Left ventricle myocardium superior (tissue), 1 donor: ENCODE measurements at places on chromosomes 7 and 10.
A peak's percentile ranks its signal among the peaks of the same experiment; 100 is the strongest.

DNA sequence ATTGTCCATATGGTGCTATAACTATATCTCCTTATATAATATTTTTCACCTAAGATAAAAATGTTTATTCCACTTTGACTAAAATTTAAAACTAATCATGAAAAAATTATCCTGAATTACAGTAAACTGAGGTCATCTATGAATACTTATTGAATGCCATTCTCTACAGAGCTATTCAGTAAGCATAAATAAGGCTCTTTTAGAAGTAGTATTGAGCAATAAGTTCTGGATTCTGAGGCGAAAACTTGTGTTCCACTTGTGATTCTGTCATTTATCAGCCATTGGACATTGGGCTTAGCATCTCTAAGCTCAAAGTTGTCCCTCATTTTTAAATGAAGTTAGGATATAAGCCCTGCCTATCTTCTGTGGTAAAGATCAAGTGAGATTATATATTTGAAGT, 130.8 kb downstream of the WNT2 start:
- DNase-seq = no peak

DNA sequence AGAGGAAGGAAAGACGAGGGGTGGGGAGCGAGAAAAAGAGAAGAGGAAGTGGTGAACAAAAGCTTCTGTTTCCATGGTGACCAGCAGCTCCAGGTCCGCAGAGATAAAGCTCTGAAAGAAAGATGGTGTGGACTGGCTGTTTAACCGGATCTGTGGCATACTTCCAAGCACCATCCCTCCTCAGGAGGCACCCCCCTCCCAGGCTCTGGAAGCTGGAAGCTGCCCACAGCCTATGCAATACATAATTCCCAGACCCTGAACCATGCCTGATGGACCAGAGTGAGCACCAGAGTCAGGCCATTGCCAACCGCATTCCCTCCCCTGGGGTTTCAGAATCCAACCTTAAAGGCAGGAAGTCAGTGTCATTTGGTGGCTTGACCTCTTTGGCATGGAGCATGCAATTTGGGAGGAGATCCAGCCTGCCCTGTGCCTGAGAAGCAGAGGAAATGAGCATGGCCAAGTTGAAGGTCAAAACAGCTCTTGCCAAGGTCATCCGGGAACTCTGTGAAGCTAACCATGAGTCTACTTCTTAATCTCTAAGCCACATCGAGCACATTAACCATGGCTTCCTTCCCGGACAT, 22.2 kb upstream of the CPXM2 start:
- no peak for DNase-seq

- DNase-seq = no peak
Observed at GRCh38 chr10:122646511-122647382, 52.9 kb downstream of the C10orf120 start.

GRCh38 chr7:157979636-157980340, 607.8 kb downstream of the PTPRN2 start:
- no peak for DNase-seq

- DNase-seq = no peak
Observed at GRCh38 chr7:147659036-147659995, 931.2 kb upstream of the C7orf33 start.

- DNase-seq = peak; percentile 33
Observed at GRCh38 chr7:124171068-124171467, 138.2 kb upstream of the TMEM229A start.

DNA sequence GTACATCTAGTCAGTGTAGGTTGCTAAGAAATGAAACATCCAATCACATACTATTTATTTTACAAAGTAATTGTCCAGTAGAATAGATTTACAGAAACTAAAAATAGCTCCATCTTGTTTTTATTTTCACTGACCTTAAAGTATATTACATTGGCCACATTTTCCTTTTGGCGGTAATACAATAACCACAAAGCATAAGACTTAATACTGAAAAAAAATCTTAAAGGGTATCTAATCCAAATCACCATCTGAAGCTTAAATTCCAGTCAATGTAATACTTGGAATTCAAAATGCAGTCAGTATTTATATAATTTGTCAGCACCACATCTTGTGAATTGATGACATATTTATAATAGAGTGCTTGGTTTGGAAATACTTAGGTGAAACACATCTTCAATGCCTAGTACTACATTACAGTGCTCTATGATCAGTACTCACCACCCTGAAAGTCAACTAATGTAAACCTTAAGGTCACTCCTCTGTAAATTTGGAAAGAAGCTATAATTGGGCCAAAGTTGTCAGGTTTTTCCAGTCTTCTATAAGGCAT, 8.9 kb downstream of the ANKMY2 start:
- DNase-seq = no peak

GRCh38 chr10:97411406-97411805, 10.3 kb upstream of the RRP12 start:
- no peak for DNase-seq

GRCh38 chr10:60188548-60188947, 201.1 kb downstream of the ANK3 start:
- DNase-seq = no peak

DNA sequence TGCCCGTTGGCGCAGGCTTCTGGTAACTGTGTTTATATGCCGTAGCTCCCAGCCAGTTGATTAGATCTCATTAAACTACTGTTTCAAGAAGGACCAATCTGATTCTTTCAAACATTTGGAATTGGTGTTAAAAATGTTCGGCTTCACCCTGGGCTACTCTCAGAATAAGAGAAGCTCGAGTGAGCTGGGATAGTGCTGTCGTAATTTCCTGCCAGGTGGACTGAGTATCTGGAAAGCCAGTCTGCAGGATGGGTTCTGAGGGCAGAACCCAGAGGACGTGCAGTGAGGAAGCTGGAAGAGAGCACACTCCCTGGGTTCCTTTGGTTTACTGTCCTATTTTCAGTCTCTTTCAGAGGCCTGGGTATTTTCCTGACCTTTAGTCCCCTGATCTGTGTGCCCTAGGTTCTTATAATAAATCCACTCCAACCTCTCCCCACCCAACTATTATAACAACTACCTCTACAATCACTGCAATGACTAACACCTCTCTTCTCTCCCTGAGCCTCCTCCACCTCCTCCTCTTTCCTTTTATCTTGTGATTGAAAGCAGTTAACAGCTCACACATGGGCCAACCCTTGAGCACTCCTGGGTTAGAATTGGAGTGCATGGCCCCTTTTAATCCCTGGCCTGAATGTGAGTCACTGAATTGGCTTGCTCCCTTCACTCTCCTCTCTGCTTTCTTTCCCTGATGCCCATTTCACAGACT, 63.0 kb downstream of the AOAH start:
- DNase-seq = no peak

- DNase-seq = no peak
Observed at GRCh38 chr7:36758879-36759278, 34.6 kb upstream of the AOAH start.

- no peak for DNase-seq
Observed at GRCh38 chr7:70355198-70356020, 757.1 kb downstream of the AUTS2 start.

DNA sequence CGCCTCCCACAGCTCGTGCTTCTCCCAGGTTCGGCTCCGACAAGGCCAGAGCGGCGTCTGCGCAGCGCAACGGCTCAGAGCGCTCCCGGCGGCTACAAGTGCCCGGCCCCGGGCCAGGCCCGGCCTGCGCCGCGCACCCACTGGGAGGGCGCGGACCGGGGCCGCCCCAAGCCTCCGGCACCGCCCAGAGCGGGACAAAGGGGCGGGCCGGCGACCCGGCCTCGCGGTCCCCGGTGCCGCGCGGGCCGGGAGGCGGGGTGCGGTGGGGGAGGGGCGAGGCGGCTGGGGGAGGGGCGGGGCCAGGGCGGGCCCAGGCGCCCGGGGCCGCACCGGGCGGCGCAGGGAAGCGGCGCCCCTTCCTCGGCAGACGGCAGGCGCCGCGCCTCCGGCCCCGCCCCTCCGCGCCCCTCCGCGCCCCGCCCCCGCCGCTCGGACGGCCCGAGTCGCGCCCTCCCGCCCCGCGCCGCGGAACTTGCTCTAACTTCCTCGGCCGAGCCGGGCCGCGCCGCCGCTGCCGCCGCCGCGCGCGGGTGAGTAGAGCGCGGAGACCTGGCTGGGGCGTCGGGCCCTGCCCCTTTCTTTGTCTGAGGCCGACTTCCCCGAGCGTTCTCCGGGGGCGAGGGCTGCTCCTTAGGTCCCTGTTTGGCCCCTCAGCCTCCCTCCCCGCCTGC, at the start of gene TSPAN14:
TSPAN14 (plus strand) TSS at position 469 of the 671 bp plus-strand sequence. CDS start 34,924 bp downstream, outside the sequence.
- DNase-seq = peak; percentile 93

DNA sequence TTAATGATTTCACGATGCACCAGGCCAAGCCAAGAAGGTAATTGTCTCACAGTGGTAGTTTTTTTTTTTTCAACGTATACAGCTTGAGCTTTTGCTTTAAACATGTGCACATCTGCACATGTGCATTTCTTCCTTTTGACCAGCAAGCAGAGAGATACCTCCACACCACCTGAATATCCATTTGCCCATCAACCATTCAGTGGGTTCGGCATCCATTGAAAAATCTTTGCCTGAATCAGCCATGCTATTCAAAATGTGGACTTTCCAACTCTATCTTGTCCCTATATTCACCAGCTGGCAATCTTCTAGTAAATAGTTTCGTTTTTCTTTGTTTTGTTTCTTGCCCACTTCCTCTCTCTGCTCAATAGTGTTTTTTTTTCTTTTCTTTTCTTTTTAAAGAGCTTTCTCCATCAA, 7.7 kb upstream of the TRA2A start:
- DNase-seq = no peak

DNA sequence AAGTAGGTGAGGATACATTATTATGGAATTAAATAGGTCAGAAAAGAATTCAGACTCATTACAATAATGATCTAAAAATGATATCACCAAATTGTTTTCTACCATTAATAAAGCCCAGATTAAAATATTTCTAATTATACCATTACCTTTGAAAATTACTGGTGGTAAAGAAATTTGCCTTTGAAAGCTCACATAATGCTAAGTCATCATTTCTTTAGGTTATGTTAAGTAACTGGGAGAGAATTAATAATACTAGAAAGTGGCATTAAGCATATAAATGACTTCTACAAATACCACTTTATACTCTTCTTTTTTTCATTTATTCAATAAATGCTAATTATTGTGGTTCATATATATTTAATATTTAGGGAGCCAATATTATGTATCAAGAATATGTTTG, 641.2 kb upstream of the LRRTM3 start:
- DNase-seq = no peak

DNA sequence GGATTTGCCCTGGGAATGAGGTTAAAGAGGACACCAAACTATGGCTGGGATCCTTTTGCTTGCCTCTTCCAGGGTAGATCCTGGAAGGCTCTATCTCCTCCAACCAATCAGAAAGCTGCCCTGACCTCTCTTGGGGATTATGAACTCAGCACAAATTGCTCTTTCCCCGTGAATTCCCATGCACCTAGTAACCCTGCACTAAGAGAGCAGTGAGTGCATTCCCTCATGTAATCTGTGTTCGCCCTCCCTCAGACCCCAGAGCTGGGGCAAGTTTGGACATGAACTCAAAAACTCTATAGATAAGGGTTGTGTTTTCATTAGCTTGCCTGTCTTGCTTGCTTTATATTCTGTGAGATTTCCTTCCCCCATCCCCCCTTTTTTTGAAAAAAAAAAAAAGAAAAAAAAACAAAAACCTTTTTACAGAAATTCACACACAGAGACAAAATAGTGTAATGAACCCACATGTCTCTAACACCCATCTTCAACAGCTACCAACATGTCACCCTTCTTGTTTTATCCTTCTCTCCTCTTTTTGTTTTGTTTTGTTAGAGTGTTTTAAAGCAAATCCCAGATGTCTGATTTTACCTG, 225.5 kb upstream of the TCF7L2 start:
- DNase-seq = no peak

GRCh38 chr7:79652619-79653018, 199.2 kb upstream of the MAGI2 start:
- DNase-seq = no peak

DNA sequence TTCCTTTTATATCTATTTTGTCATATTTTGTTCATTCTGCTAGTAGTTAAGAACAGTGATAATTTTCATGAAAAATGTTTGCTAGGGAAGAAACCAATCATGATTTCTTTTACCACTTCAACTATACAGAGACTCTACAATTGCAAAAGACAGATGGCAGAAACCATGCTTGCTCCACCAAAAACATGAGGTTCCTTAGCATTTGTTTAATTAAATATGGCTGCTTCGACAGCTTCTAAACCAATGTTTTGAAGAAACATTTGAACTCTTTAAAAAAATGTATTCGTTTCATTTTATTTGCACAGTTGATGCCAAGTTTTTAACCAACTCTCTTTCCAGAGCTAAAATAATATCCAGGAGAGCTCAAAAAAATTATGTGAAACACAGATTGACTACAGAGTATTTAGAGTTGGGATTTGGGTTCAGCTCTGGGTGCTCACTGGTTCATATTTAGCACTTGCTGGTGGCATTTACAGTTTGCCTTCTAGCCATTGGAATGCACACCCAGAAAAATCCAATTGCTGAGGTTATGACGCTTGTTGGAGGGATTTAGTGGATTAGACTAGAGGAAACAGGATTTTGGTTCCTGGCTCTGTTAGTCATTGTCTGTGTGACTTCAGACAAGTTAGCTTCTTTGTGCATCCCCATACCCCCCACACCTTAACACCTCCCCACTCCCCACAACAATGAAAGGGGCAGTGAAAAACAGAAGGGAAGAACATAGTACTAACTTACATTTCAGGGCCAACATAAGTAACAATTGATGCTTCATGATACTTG, 35.8 kb upstream of the SDHAF3 start:
- no peak for DNase-seq

DNA sequence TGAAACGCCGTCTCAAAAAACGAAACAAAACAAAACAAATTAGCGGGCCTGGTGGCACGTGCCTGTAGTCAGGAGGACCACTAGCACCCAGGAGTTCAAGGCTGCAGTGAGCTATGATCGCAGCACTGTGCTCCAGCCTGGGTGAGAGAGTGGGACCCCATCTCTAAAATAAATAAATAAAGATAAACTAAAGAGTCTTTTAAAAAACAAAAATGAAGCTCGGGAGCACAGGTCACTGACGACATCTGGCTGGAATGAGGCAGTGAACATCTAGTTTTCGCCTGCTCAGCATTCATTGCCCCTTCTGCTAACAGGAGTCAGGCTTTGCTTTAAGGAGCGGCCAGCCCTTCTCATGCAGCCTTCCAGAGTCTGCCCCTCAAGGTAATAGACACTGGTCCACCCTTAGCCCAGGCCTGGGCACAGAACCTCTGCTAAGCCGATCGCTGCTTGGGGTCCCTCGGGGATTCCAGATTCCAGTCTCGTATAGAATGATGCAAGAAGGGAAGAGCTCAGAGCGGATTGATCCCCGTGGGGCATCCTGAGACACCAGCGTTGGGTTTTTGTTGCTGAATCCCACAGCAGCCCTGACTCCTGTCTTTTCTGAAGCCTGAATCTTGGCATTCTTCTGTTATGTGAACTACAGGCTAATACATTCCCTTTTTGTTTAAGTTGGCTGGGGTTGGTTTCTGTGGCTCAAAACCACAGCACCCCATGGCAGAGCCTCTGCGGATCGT, 14.2 kb upstream of the FOXK1 start:
- DNase-seq = no peak

GRCh38 chr7:24715661-24716479, 41.4 kb downstream of the GSDME start:
- no peak for DNase-seq

DNA sequence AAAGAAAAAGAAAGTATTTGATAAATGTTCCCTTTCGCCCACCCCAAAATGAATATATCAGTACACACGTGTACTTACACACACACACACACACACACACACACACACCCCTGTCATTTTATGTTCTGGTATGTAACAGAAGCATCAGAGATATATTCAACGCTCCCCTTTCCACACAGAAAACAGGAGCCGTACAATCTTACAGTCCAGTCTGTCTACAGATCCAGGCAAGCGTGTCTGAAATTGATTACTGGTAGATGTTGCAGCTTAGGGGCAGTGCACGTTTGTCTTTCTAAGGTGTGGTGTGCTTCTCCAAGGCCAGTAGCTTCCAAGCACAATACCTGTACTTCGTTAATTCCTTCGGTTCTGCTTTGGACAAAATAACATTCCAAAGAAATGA, 143.7 kb upstream of the RNF32 start:
- DNase-seq = no peak
